ENCODE measurements at places on chromosomes 16 and 17.

DNA sequence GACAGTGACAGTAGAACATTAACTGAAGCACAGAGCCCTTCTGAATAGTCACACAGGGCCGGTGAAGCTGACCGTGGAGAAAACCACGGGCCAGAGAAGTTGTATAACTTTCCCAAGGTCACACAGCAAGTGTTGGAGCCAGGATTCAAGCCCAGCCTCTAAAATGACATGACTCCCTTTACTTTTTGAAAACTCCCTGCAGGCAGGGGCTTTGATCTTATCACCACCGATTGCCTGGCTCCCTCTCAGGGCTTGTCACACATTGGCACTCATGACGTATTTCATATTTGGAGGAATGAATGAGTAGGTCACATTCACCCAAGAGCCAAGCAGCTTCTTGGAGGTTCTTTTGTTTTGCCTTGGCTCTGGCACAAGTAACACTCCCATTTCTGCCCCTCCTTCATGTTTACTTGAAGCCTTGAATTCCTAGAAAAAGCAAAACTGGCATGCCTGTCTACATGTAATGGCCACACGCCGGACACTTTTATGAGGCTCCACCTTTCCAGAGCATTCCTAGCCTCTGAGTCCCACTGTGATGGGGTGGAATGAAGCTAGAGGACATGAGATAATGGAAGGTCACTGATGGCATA is 13.3 kb upstream of the RBBP6 start:
- no peak overlapping the region for H3K27ac ChIP-seq
- no peak for DNase-seq
- no peak overlapping the region for H3K4me3 ChIP-seq
- H3K36me3 ChIP-seq = no peaks in the 10 kb centered on the region
- no peaks in the 10 kb centered on the region for H3K4me1 ChIP-seq

- no peak for DNase-seq
- H3K36me3 ChIP-seq = peaks cover 2% of the 10 kb centered on the region
- no peak overlapping the region for H3K27ac ChIP-seq
- no peak overlapping the region for H3K4me3 ChIP-seq
- no peaks in the 10 kb centered on the region for H3K4me1 ChIP-seq
- peaks cover 39% of the 10 kb centered on the region for H3K27me3 ChIP-seq
Observed at GRCh38 chr16:67257486-67258160, 8.8 kb downstream of the SLC9A5 start.

DNA sequence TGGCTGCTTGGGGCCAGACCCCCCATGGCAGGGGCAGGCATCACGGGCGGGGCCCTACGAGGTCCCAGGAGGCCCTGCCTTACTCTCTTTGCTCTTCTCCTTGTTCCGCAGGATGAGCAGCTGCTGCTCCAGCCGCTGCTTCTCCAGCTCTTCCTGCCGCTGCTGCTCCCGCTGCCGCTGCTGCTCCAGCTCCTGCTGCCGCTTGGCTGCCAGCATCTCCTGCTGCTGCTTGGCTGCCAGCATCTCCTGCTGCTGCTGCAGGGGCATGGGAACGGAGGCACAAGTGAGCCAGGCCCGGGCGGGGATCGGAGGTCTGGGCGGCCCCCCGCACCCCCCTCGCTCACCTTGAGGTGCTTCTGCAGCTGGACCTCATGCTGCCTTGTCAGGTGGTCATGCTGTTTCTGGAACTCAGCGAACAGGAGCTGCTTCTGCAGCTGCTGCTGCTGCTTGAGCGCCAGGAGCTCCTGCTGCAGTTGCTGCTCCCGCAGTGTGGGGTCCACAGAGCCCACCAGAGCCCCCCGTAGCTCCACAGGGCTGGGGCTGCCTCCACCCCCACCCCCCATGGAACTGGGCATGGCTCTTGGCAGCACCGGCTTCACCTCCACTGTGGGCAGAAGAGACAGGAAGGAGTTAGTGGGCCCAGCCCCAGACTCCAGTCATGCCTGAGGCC is 22.8 kb downstream of the G6PC3 start:
- H3K27me3 ChIP-seq = no peaks in the 10 kb centered on the region
- peaks cover 14% of the 10 kb centered on the region for H3K36me3 ChIP-seq
- peaks cover 10% of the 10 kb centered on the region for H3K4me1 ChIP-seq
- H3K4me3 ChIP-seq = no peak overlapping the region
- no peak for DNase-seq

DNA sequence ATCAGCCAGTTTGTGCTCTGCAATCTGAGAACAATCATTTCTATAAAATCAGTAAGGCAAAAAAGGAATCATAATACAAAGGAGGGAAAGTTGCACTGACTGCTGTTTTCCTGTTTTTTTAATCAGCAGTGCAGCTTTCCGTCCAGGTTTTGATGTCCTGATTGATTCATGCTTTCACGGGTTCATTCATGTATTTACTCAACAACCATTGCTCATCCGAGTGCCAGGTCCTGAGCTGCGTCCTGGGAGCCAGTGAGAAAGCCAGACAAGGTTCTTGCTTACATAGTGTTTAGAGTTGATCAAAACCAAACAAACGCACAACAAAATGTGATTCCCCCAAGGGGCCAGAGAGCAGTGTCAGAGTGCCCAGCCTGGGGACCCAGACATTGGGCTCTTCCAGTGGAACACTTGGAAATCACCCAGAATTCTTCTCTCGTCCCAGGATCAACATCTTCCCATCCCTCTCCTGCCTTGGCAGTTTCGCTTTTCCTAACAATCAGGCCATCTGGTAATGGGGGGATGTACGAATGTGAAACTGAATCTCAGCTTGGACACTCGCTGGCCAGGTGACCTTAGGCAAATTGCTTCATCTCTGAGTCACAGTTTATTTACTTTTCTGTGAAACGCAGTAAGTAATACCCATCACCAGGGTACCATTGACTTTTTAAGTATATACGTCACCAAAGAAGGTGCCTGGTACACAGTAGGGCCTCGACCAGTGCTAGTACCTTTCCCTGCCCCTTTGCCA is 13.3 kb upstream of the C1QL1 start:
- no peak overlapping the region for H3K4me3 ChIP-seq
- peaks cover 51% of the 10 kb centered on the region for H3K27me3 ChIP-seq
- no peak for DNase-seq
- no peak overlapping the region for H3K27ac ChIP-seq

DNA sequence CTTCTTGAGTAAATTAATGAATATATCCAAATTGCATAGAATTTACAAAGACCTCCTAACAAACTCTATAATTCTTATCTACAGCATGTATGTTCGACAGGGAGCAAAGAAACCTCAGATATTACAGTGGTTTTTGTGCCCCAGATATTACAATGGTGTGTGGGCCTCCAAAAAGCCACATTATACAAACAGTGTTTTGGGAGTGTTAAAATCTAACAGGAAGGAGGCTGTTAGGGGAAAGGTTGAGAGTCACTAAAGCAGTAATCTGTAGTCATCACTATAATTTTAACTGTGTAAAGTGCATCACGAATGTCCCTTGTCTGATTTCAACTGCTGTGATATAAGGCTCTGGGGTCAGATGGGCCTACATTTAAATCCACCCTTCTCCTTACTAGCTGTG is 400.2 kb upstream of the C16orf82 start:
- H3K27me3 ChIP-seq = peaks cover 27% of the 10 kb centered on the region
- DNase-seq = no peak

DNA sequence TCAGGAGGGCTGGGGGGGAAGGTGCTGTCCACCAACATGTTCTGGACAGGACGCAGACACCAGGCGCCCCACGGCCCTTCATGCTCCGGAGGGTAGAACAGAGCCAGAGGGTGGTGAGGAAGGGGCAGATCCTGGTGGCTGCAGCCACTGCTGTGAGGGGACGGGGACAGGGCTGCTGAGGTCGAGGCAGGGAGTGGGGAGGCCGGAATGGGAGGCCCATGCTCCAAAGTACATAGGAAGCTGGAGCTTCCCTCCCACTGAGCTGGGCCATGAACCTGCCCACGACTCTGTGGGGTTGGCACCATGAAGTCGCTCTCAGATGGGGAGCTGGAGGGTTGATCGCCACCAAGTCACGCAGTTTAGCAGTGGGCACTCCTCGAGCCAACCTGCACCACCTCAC is 8.0 kb upstream of the METRNL start:
- no peak overlapping the region for H3K4me3 ChIP-seq
- H3K27ac ChIP-seq = no peak overlapping the region
- DNase-seq = no peak
- H3K4me1 ChIP-seq = peaks cover 27% of the 10 kb centered on the region
- no peaks in the 10 kb centered on the region for H3K27me3 ChIP-seq

DNA sequence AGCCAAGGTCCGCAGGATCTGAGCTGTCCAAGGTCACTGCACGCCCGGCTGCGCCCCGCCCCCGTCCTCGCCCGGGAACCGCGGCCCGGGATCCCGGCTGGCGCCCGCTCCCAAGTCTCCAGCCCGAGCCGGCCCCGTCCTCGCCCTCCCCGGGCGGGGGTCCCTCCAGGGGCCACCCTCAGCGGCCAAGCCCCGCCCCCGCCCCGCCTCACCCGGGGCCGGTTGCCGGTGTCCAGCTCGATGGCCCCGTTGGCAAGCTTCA is 216 bp downstream of the VPS9D1 start:
- DNase-seq = no peak
- H3K36me3 ChIP-seq = peaks cover 47% of the 10 kb centered on the region
- H3K27ac ChIP-seq = peak overlapping the region; percentile 97

DNA sequence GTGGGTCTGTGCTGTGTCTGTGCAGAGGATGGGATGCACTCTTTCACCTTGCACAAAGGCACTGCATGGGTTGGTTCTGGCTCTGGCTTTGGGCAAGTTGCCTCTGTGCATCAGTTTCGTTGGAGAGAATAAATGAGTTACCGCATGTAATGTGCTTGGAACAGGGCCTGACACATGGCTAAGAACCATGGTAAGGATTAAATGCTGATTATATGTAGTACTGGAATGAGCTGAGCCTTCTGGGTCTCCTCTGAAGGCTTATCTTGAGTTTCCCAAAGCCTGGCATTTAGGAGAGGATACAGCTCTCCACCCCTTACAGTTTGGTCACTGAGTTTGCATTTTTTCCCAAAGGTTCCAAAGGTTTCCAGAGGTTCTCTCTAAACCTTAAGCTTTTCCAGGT is 69.1 kb downstream of the KSR1 start:
- H3K27me3 ChIP-seq = no peaks in the 10 kb centered on the region
- DNase-seq = no peak
- no peaks in the 10 kb centered on the region for H3K36me3 ChIP-seq

GRCh38 chr17:48593840-48594537 is 410 bp upstream of the HOXB5 start:
- H3K27ac ChIP-seq = no peak overlapping the region
- H3K4me3 ChIP-seq = peak overlapping the region; percentile 80
- DNase-seq = peak; percentile 74
- peaks cover 47% of the 10 kb centered on the region for H3K4me1 ChIP-seq

DNA sequence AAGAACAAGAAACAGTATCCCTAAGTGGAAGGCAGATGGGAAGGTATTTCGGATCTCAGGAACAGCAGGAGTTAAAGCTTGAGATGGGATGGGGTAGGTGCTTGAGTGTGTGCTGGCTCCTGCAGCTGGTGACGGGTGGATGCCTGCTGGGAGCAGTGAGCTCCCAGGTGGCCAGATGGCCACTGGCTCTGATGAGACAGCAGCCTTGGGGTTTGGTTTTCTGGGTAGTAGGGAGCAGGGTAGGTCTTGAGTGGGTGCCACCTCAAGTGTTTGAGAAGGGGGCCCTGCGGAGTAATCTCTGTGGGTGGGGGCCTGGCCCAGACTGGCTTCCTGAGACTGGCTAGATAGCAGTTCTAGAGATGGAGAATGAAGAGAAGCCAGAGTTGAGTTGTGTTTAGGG is 10.3 kb downstream of the EPN2 start:
- peaks cover 17% of the 10 kb centered on the region for H3K4me1 ChIP-seq
- no peak overlapping the region for H3K4me3 ChIP-seq
- peaks cover 10% of the 10 kb centered on the region for H3K27me3 ChIP-seq

- H3K27me3 ChIP-seq = no peaks in the 10 kb centered on the region
- DNase-seq = no peak
- H3K4me1 ChIP-seq = peaks cover 21% of the 10 kb centered on the region
- H3K27ac ChIP-seq = no peak overlapping the region
Observed at GRCh38 chr17:43018008-43018853, 4.0 kb downstream of the VAT1 start.

GRCh38 chr17:27345141-27345904 is 51.4 kb downstream of the WSB1 start:
- no peaks in the 10 kb centered on the region for H3K4me1 ChIP-seq
- no peaks in the 10 kb centered on the region for H3K27me3 ChIP-seq
- H3K36me3 ChIP-seq = no peaks in the 10 kb centered on the region
- H3K4me3 ChIP-seq = no peak overlapping the region
- DNase-seq = no peak
- H3K27ac ChIP-seq = no peak overlapping the region

- no peak overlapping the region for H3K4me3 ChIP-seq
- H3K27ac ChIP-seq = no peak overlapping the region
- H3K4me1 ChIP-seq = no peaks in the 10 kb centered on the region
- H3K36me3 ChIP-seq = no peaks in the 10 kb centered on the region
- H3K27me3 ChIP-seq = peaks cover 46% of the 10 kb centered on the region
Observed at GRCh38 chr17:40844671-40845107, 22.3 kb upstream of the KRT10 start.

DNA sequence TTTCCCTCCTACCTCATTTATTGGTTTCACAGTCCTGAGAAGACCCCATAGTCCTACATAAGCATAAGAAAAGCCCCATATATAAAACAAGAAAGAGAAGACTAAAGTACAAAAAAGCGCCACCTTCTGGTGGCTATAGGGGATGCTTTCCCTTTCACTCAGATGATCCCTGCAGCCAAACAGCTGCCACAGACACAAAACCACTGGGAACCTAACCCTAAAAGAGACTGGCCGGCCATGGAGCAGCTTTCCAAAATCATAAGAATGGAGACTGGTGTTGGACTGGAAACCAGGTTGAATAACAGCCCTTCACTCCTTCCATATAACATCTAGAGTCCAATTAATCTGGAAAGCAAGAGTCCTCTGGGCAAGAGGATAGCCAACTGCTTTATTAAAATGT is 11.4 kb downstream of the DYNC1LI2 start:
- no peak overlapping the region for H3K4me3 ChIP-seq
- H3K27me3 ChIP-seq = no peaks in the 10 kb centered on the region
- peaks cover 68% of the 10 kb centered on the region for H3K36me3 ChIP-seq
- no peak for DNase-seq
- H3K4me1 ChIP-seq = peaks cover 18% of the 10 kb centered on the region

GRCh38 chr16:70767377-70768202 is 33.4 kb downstream of the VAC14 start:
- H3K4me1 ChIP-seq = peaks cover 5% of the 10 kb centered on the region
- no peak overlapping the region for H3K27ac ChIP-seq
- DNase-seq = no peak
- H3K4me3 ChIP-seq = no peak overlapping the region

- H3K27me3 ChIP-seq = no peaks in the 10 kb centered on the region
Observed at GRCh38 chr17:61587807-61588660, 3.0 kb downstream of the NACA2 start.
